T-helper 17 cell (primary cell): ENCODE measurements at places on chromosomes 4 and X.

DNA sequence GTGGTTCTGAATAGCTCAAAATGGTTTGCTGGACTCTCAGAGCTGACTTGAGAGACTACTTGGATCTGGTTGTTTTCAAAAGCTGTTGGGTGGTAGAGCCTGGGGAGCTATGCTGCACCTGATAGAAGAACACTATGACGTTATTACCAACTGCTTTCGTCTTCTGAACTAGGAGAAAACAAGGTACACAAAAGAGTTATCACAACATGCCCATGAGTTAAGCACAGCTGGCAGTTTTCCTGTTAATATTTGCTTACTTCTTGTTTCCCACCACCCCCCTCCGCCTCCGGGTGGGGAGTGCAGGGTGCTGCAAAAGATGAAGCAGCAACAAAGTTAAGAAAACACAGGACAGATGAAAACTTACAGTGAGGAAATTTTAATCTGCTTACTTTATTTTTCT, 69.1 kb downstream of the RASL11B start:
- no peak for DNase-seq

- no peak for DNase-seq
Measured at GRCh38 chr4:101956068-101956825, 165.7 kb downstream of the BANK1 start.

DNA sequence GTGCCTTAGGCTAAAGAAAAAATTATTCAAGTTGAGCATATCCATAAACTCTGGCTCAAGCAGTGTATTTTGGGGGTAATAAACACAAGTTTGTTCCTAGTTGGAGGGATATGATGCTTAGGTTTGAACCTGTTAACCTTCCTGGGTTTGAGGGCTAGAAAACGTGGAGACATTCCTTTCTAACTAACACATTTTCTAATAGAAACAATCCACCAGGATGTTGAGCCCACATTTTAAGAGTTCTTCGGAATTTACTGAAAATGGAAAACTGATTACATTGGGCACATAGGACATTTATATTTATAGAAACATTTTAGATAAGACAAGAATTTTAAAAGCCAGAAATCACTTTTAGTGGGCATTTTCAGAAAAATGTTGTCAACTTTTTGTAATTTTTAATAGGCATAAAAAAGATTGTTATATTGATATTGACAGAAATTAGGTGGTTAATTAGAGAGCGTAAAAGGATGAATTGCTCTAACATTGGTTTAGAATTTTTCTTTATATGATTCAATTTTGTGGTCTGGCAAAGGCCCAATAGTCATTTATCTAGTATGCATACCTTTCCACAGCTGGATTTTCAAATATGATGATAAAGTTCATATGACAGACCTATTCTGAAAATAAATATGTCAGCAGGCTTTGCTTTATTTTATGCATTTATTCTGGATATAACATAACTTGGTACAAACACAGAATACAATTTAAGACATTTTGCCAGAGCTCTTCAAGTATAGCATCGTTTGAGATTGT, 49.2 kb downstream of the CEP44 start:
- no peak for DNase-seq

DNA sequence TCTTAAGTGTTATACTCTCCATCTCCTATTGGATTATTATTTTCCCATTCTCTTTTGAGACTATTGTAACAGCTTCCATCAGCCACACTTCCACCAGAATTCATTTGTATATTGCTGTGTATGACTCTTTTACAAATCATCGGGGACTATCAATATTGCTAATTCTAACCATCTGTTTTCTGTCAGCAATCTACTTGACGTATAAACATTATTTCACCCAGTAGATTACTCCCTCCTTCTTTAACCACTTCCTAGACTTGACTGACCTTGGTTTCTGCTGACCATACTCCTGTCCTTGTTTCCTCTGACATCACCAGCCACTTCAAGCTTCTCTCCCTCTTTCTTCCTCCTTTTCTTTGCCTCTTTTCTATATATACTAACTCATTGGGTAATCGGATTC, 402.9 kb downstream of the PCDH18 start:
- DNase-seq, result no peak

DNA sequence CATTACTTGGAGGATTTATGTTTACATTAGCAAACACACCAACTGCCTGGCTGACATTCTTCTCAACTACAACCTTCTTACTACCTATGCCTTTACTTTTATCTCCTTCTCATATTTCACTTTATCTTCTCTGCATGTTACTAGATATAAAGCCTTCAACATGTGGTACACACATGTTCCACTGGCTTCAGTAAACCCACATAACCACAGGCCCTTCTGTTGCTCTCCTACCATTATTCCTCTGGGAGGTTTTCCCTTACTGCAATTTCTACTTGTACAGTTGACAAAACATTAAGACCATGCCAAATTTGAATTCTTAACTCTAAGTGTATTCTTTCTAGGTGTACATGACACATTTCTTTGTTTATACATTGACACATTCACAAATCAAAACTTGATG, 133.1 kb downstream of the ARAP2 start:
- DNase-seq, result no peak

- DNase-seq, result no peak
Measured at GRCh38 chr4:185122681-185123345, 20.3 kb upstream of the SLC25A4 start.

DNA sequence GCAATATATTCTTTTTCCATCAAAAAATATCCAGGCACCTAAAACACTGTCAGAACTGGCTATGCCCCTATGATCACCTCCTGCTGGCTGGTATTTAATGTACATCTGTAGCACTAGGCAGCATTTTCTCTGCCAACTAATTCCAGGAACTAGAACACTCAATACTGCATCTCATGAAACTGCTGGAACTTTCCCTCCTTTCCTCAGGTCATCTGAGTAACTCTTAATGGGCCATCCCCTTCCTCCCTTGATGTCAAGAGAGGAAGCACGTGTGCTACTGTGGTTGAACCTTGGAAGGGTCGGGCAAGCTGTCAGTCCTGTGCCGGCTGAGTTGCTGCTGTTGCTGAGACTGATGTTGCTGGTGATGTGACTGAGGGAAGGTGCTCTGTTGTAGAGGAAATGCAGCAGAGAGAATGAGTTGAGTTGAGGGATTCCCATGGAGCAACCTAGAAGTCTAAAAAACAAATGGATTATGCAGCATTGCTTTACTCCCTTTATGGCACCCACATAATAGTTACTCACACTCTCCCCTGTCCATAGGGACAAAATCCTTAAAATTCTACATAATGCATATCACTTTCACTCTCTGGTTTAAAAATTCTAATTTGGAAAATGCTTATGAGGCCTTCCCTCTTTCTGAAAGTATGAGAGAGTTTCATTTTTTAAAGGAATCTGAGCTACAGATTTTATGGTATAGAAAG, 39.5 kb downstream of the TMEM165 start:
- DNase-seq, result no peak

DNA sequence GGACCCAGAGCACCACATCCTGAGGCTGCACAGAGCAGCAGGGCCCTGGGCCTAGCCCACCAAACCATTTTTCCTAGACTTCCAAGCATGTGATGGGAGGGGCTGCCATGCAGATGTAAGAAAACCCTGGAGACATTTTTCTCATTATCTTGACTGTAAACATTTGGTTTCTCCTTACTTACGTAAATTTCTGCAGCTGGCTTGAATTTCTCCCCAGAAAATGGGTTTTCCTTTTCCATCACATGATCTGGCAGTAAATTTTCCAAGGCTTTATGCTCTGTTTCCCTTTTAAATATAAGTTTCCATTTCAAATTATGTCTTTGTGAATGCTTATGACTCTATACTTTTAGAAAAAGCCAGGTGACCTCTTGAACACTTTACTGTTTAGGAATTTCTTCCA, 945.9 kb upstream of the NDST4 start:
- no peak for DNase-seq

DNA sequence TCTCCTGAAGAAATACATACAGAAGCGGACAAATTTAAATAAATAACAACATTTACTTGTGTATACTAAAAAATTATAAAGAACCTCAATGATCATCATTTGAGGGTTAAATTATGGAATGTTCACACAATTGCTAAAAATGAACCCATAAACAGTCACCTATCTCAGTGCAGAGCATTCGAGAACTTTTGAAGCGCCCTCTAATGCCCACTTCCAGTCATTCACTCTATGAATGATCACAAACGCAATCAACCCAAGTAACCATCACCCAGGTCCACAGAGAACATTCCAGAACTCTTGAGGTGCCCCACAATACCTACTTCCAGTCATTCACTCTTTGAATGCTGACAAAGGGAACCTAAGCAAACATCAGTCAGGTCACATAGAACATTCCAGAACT, 103.5 kb upstream of the PLAC1 start:
- DNase-seq, result no peak

DNA sequence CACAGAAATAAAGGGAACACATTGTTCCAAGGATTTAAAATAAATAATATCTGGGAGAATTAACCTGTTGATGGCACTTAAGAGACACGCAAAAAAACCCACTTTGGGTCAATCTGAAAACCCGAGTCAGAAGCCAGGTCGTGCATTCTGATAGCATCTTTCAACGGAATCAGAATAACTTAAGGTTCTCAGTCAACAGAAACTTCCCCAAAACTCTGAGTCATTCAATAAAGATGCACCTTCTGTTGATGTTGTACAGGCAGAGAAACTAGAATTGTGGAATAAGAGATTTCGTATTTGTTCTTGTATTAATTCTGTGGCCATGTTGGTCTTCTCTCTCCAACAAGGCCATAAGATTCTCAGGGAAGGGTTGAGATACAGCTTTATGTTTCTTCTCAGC, 78.2 kb downstream of the MAOB start:
- DNase-seq, result no peak

- DNase-seq, result no peak
Measured at GRCh38 chrX:10507181-10507580, 113.2 kb downstream of the MID1 start.

DNA sequence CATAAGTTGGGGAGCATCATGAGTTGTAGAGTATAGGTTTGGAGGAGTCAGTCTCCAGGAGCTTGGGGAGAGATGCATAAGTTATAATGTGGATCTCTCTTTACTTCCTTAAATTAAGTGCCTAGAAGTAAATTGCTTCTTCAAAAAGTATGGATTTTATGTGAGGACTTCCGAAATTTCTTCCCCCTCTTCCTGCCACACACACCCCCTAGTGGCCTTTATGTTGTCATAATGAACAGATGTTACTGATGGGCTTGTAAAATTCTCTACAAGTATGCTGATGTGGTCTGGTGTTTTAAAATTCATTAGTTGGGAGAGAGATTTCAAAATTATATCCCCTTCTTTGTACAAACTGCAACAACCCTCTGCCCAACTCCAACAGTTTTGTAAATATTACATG, 2.3 kb upstream of the METTL14 start:
- no peak for DNase-seq

DNA sequence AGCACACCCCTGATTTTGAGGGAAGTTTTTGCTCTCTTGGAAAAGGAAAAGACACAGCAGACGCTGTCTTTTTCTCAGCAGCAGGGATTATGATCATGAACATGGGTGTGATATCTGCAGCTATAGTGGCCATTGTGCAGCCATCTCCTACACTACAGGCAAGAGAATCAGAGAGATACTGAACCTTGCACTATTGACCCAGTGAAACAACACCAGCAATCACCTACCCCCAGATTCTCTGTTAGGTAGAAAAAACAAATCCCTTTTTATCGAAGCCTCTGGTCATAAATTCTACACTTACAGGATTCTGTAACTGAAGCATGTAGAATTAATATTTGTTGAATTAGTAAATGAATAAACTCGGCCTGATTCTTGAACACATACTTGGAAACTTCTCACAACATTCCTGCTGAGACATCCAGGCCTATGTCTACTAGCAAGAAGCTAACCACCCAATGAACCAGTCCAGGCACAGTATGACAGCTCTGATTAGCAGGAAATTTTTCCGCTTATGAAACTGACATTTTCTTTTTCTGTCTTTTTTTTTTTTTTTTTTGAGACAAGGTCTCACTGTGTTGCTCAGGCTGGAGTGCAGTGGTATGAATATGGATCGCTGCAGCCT, 5.0 kb upstream of the AFAP1 start:
- DNase-seq, result no peak

- no peak for DNase-seq
Measured at GRCh38 chrX:54641530-54641929, 111.5 kb downstream of the GNL3L start.

GRCh38 chr4:136581119-136581518, 951.2 kb downstream of the PCDH18 start:
- DNase-seq, result no peak

DNA sequence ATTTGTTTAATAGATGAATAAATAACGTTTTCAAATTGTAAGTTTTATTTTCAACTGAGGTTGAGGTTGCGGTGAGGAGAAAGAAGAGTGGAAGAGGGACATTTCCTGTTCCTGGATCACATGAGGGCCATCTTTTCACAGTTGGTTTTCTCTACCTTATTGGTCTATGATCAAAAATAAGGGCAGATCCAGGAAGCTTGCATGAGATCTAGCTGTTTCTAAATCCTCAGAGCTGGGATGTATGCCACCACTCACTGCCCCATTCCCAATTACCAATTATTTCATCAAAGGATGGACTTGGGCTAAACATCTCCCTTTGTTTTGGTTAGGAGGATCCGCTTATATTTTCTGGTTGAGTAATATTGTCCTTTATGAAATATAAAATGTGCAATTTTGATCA, 104.8 kb upstream of the TLL1 start:
- no peak for DNase-seq

GRCh38 chr4:65831828-65832227, 161.5 kb upstream of the EPHA5 start:
- DNase-seq, result no peak

GRCh38 chr4:61356696-61357095, 156.6 kb downstream of the ADGRL3 start:
- DNase-seq, result no peak
